ENCODE measurements at places on chromosomes 4 and X.

- no peak for DNase-seq
Observed at GRCh38 chr4:54843946-54844345, 186.2 kb downstream of the KIT start.

DNA sequence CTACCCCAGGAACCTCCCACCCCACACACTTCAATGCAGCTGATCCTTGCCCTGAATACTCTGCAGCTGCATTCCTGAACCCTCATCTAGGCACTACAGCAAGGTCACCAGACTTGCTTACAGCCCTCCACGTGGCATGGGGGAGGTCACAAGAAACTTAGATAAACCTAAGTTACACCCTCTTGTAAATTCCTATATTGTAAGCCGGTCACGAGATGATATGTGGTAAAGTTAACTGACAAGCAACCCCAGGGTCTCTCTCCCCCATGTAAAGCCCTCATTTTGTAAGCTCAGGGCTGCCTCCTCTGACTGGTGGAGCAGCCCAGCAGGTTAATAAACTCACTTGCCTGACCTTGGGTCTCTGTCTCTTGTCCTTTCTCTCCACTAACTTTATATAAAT is 570.7 kb downstream of the PCDH7 start:
- no peak for DNase-seq

- no peak for DNase-seq
Observed at GRCh38 chr4:133637161-133637560, 488.1 kb downstream of the PCDH10 start.

GRCh38 chrX:107968623-107969022 is 13.5 kb downstream of the TEX13B start:
- DNase-seq, result no peak

DNA sequence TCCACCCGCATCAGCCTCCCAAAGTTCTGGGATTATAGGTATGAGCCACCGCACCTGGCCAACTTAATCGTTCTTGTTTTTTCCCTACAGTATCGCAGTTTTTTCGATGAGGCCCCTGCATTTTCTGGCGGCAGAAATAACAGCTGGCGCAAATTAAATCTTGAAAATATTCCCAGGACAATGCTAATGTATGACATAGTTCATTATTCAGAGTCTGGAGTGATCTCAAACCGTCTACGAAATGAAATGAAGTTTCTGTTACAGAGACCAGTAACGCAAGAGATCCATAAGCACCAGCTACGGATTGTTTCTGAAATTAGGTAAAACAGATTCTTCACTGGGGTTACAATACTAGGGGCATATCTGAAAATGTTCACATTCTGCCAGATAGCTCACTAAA is 27.3 kb downstream of the CXorf58 start:
- no peak for DNase-seq

DNA sequence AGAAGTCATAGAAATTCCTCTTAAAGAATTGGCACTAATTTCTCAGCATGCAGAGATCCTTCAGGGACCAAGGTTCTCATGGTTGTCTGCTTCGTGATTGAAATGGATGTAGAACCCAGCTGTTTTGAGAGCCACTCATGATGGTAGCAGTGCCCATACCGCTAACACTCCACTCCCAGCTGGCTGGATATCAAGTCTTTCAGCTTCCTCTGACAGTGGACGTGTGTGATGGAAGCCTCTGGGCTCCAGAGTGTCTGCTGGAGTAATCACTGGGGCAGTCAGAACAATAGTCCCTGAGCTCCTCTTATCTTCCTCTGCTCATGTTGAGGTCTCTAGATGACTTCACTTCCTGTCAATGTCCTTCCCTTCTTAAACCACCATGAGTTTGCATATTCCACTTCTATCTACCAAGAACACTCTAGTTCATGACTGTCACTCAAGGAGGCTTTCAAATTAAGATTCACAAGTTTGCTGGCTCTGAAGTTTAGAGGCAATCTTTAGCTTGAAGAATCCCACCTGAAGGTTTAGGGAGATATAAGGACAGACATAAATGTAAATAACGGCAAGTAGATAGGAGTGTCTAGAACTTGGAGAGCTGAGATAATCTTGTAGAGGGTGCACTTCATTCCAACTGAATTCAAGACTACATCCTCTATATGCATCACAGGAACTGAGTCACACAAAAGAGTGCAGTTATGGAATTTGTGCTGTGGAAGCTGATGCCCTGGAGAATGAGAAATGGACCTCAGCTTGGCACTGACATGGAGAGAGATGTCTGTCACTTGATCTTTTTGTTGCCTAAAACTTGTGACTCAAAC is 64.5 kb upstream of the WDR1 start:
- no peak for DNase-seq

DNA sequence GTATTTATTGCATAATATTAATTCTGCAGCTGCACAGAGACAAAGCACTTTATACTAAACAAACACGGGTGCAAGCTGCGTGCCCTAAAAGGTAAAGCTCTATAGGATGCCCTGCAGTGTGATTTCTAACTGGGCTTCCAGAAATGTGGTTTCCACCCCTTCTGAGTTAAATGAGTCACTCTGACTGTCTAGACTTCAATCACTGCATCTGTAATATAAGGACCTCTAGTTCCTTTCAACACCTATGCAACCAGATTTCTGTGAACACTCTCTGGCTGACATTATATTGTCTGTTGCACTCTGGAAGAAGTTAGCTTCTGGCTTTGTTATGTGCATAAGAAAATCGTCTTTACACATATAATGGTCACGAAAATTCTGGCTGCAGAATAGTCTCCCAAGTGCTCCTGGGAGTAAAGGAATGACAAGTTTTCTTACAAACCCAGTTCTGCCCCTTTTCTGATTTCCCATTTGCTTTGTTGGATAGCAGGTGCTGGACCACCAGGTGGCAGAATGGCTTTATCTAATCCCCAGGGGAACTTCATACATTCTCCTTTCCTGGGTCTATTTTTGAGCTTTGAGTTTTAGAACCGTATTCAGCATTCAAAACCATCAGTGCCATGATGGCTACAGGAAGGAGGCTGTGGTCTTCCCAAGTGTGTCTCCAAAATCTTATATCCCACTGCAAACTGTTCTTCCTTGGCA is 842.2 kb downstream of the STIM2 start:
- no peak for DNase-seq

DNA sequence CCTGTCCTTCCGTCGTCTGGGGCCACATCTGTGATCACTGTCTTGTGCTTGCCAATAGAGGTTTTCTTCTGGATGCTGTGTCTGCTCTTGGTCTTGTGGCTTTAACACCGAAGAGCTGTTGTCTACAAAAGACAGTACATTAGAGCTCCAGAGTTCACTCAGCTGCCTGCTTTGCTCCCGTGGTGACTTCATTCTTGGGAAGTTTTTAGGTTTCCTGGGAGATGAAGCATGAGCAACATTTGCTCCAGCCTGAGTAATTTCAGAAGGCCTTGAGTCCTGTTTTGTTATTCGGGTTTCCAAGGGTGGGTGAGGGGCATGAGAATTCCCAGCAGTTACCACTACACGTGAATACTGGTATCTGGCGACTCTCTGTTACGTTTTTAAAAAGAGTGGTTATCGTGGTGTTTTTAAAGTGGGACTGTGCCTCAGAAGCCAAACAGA is 189.2 kb downstream of the SHROOM3 start:
- DNase-seq, result peak; percentile 84

GRCh38 chr4:143089291-143089690 is 95.4 kb upstream of the USP38 start:
- no peak for DNase-seq

DNA sequence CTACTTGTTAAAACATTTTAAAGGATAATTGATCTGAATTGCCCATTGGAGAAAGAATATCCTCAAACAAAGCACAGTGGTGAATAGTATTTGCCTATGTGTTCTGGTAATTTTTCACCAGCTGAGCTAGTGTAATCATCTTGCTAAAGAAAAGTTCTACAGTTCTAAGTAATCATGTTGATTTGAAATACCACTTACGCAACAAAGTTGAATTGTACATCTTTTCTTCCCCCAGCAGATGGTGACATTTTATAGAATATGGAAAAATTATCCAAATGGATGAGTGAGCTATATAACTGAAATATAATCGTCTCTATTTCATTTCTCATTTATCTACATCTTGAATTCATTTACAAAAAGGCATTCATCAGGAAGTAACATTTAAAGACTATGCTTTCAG is 9.7 kb upstream of the ZNF674 start:
- DNase-seq, result no peak

- DNase-seq, result no peak
Observed at GRCh38 chrX:19750028-19750782, 137.2 kb downstream of the SH3KBP1 start.

GRCh38 chrX:112851806-112852205 is 11.2 kb upstream of the AMOT start:
- DNase-seq, result peak; percentile 32

GRCh38 chr4:74042681-74043080 is 4.2 kb upstream of the CXCL3 start:
- DNase-seq, result no peak

DNA sequence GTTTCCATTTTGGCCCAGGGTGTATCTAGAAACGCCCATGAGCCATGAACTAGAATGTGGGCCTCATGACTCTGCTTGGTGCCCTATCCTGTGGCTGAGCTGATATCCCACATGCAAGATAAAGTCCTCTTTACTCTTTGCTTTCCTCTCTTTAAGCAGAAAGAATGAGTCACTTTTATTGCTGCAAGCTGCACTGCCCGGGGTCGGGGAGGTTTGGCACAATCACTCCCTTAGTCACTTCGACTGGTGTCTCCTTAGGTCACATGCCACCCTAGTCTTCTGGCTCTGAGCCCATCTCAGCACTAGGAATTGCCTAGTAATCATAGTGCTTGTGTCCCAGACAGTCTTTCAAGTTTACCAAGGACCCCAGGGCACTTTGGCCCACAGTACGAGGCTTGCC is 75.1 kb upstream of the CXorf66 start:
- DNase-seq, result no peak

- DNase-seq, result no peak
Observed at GRCh38 chr4:74174941-74175340, 17.0 kb downstream of the MTHFD2L start.

- no peak for DNase-seq
Observed at GRCh38 chr4:43481526-43481925, 589.0 kb downstream of the GRXCR1 start.

- DNase-seq, result no peak
Observed at GRCh38 chr4:39730072-39730471, 32.1 kb downstream of the UBE2K start.

GRCh38 chr4:188984518-188984917 is 845.3 kb downstream of the TRIML1 start:
- no peak for DNase-seq

DNA sequence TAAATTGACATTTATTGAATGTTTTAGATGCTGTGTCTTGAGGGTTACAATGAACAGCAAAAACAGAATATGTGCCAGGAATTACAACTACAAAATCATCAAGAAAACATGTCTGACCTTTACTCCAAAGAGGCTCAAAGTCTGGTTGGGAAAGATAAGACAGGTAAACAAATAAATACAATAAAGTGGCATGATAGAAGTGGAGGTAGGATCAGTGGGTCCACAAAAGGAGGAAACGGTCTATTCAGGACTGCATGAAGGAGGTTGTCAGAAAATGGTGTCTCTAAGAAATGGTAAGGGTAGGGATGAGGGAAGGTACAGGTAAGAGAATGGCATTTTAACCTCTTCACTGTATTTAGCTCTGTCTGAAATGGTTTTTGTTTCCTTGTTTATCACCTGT is 3.8 kb downstream of the ARHGEF38 start:
- DNase-seq, result no peak

DNA sequence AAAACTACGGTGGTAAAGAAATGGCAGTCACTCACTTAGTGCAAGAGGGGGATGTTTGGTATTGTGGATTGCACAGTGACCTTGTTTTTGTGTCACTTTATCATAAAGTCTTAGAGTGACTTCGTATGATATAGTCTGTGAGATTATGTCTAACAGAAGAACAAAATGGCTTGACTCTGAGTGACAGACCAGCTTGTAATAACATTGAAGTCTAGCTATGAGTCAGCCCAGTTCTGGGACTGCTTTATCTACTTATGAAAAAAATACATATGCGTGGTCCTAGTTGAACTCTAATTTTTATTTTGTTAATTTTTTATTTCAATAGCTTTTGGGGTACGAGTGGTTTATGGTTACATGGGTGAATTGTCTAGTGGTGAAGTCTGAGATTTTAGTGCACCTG is 20.0 kb downstream of the DCLK2 start:
- DNase-seq, result no peak

GRCh38 chr4:90403781-90404180 is 276.6 kb downstream of the CCSER1 start:
- no peak for DNase-seq

- no peak for DNase-seq
Observed at GRCh38 chrX:106862972-106863688, 40.0 kb downstream of the RIPPLY1 start.

DNA sequence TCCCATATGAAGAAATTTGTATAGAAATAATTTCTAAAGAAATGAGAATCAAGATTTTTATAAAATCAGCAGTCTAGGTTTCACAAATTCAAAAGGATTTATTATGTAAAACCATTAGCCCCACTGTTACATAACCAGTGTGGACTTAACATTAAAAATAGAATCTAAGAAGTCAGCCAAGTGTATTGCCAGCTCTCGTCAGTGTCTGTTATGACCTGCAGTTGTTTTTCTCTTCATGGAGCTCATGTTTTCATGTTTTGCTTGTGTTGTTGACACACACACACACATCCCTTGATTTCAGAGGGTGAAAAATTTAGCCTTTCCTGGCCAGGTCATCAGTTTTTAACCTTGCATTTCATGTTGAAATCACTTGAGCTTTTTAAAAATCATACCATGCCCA is 39.5 kb downstream of the USP38 start:
- DNase-seq, result no peak

GRCh38 chr4:4259484-4260100 is 11.6 kb upstream of the TMEM128 start:
- DNase-seq, result no peak

DNA sequence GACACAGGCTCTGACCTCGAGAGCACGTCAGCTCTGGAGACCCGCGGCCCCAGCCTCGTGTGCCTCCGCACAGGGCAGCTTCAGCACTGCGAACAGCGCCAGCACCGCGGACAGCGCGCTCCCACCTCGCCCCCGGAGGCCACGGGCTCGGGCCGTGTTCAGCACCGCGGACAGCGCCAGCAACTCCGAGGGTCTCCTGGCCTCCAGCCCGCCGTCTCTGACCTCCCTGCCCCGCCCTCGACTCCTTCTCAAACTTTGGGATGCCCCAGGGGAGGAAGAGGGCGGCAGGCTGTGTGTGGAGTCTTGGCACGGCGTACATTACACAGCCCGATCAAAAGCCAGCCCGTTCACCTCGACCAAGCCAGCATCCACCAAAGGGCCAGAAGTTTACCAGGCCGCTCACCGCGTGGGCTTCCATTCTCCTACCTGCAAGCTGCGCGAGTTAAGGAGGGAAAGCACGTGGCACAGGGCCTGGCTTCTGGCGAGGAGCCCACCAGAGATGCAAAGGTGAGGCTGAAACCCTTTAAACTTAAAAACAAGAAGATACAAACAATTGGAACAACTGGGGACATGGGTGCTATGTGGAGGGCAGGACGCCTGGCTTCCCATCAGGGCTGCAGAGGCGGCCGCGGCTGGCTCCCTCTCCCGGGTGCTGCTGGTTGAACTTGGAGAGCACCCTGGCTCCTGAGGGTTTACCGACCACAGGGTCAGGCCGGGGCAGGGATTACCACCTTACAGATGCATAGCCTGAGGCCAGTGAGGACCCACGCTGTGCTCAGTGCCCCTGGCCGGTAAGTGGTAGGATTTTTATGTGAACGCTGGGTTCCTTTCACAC is 4.5 kb upstream of the NKX1-1 start:
- no peak for DNase-seq
